ENCODE measurements at places on chromosomes 13 and 19. TPM values are rescaled to one million over a fixed set of nuclear protein-coding genes. Genes with fewer than 3 reads are reported as not detected.
A peak's percentile ranks its signal among the peaks of the same experiment; 100 is the strongest.

DNA sequence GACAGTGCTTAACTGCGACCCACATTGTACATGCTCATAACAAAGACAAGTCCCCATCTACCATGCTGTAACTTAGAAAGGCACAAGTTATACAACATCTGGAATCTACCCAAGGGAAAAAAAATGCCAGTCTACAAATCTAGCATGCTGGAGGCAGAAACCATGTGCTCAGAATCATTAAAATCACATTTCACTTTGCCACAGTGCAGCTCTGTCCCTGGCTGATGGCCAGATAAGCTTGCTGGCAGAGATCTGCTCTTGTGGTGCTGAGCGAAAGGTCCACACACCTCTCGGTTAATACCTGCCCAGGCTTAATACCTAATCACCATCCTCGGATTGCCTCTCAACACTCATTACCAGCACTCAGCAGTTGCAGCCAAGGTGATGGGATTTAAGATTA, 74.1 kb upstream of the UQCRFS1 start:
- DNase-seq, result no peak

- no peak for DNase-seq
Measured at GRCh38 chr13:98328511-98328910, 151.4 kb upstream of the RNF113B start.

- no peak for DNase-seq
Measured at GRCh38 chr13:66353664-66354063, 876.5 kb downstream of the PCDH9 start.

DNA sequence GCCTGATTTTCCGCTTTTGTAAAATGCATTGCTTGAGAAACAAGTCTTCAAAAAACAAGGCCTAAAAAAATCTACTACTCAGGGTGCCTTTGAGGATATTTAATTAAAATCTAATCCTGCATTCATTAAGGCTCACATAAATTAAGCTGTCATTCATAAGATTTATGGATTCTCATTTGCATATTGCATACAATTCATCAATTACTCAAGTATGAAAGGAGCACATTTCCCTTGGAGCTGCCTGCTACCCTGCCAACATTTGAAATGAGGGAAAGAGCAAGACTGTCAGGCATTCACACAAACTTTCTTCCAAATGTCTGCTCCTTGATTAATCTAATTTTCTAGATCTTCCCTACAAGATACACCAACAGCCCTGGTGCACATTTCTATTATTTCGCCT, 140.0 kb downstream of the DACH1 start:
- DNase-seq, result no peak

DNA sequence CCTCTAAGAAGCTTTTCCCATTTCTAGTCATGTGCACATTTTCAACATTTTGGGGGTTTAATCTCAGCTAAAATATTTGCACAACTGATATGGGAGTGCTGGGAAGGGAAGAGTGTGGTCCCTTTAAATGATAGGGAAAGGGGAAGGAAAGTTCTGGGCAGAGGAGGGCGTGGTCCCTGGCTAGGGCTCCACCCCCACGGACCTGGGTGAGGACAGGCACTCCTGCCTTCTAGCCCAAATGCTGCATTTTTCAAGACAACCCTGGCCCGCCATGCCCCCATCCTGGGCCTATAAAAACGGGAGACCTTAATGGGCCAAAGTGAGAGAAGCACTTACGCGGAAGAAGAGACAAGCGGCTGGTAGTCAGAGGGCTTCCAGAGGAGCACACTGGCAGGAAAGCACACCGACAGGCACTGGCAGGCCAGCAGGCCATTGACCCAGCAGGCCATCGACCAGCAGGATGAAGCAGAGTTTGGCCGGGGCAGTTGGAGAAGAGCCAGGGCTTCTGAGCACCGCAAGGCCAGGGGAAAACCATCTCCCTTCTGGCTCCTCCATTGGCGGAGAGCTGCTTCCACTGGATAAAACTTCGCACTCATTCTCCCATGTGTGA, 266.7 kb downstream of the SPRY2 start:
- DNase-seq, result no peak

- DNase-seq, result peak; percentile 52
Measured at GRCh38 chr19:3365836-3366752, at the start of gene NFIC. NFIC (plus strand) TSS chr19:3366583; CDS start chr19:3366637, 54 bp downstream.

DNA sequence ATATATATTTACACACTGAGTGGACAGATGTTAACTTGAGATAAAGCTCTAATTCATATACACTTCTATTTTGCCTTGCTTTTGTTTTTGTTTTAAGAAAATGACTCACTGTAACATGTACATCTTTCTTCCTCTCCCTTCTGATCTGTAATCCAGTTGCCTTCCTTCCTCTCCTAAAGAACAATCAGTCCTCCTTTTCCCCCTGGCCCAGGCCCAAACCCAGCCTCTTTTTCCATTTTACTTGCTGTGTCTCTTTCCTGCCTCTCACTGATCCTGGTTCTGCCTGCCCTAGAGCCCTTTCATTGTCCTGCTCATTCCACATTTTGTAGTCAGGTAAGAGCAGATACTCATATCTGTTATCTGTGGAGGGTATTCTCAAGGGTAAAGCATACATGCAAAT, 50.8 kb downstream of the ZAR1L start:
- DNase-seq, result no peak

DNA sequence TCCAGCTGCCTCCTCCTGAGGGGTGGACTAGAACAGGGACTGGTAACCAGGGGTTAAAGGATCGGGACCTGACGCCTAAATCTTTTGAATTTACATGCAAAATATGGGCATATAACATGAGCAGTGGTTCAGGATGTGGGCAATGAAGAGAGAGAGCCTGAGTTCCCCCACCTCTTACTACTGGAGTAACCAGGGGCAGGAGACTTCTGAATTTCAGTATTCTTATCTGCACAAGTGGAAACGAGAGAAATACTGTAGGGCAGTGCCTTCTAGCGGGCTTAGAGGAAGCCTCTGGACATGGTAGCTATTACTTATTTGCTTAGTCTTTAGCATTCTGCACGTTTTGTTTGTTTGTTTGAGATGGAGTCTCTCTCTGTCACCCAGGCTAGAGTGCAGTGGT, 26.3 kb downstream of the BCAT2 start:
- DNase-seq, result no peak

DNA sequence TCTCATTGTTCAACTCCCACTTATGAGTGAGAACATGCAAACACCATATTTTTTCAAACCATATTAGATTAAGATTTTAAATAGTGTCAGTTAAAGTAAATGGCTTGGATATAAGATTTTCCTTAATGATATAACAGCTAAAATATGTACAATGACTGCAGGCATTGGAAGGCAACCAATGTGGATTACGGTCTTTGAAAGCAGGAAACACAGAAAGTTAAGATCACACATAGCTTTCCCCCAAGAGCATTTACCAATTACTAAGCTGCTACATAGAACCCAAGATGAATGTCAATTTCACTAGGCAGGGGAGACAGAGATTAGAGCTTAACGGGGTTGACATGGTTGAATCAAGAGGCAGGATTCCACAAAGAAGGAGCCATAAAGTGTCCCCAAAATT, 173.2 kb upstream of the TRPC4 start:
- DNase-seq, result no peak

Gene MTUS2
- not detected for total RNA-seq

Gene TNFSF13B
- total RNA-seq, result 2.0 TPM
